ENCODE measurements at places on chromosomes 1 and 21. TPM values are rescaled to one million over a fixed set of nuclear protein-coding genes. Genes with fewer than 3 reads are reported as not detected.

GRCh38 chr1:201155354-201155753, 1.1 kb upstream of the TMEM9 start:
- no peak for DNase-seq

- DNase-seq: no peak
These were observed 54.5 kb upstream of the LHX8 start for GRCh38 chr1:75079538-75080290.

DNA sequence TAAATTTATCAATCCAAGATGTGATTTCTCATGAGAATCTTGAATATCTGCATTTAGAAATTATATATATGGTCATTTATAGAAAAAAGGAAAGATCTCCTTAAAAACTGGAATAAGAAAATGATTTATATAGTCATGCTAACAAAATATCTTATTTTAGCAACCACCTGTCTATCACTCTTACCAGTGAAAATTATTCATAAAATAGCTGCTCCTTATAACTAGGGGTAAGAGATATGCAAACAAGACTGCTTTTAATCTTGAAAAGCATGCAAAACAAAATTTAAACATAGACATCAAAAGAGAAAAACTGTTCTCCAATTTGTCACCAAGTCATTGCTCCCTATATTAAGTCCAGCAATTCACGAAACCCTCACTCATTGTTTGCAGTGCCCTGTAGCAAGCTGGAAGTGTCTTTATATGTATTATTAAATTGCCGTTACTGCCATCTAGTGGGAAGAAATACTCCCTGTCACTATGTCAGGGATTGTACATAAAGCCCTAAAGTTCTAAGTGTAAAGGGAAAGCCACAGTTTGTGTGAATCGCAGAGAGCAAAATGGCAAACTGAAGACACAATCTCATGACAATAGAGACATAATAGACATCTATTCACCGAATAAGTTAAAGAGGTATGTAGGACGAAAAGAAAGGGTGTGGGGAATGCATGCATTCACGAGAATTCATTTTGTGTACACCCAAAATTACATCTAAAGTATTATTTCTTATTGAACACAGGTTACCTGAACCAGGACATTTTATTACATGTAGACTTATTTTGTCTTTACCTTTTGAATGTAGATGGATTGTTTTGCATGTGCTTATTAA, 600.5 kb downstream of the USP25 start:
- DNase-seq: peak; percentile 60

DNA sequence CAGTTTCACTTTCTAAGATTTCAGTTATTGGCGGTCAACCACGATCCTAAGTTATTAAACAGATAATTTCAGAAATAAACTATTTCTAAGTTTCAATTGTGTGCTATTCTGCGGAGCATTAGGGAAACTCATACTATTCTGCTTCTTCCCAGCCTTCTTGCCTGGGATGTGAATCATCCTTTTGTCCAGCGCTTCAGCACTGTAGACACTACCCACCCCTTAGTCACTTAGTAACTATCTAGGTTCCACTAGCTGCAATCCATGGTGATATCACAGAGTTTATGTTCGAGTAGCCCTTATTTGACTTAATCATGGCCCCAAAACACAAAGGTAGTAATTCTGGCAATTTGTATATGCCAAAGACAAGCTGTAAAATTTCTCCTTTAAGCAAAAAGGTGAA, 279.9 kb upstream of the ADAMTS5 start:
- no peak for DNase-seq

GRCh38 chr1:203564024-203564423, 62.6 kb upstream of the ATP2B4 start:
- DNase-seq: no peak

DNA sequence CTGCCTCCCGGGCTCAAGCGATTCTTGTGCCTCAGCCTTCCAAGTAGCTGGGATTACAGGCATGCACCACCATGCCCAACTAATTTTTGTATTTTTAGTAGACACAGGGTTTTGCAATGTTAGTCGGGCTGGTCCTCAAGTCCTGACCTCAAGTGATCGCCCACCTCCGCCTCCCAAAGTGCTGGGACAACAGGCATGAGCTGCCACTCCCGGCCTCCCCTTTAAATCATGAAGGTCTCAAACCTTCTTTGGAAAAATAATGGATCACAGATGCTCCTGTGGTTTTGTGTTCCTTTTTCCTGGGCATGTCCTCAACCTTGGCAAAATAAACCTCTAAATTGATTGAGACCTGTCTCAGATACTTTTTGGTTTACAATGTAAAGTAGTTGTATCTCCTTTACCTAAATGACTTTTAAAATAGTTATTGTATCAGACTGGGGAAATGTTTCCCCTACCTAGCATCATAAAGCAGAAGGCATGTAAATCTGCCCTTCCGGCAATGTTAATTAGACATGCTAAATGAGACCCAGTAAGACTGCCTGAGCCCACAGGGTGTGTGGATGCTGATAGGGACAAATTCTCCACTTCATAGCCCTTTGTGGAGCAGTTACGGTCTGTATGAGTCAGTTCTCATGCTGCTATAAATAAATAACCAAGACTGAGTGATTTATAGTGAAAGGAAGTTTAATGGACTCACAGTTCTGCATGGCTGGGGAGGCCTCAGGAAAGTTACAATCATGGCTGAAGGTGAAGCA, 27.8 kb downstream of the CBR1 start:
- no peak for DNase-seq

DNA sequence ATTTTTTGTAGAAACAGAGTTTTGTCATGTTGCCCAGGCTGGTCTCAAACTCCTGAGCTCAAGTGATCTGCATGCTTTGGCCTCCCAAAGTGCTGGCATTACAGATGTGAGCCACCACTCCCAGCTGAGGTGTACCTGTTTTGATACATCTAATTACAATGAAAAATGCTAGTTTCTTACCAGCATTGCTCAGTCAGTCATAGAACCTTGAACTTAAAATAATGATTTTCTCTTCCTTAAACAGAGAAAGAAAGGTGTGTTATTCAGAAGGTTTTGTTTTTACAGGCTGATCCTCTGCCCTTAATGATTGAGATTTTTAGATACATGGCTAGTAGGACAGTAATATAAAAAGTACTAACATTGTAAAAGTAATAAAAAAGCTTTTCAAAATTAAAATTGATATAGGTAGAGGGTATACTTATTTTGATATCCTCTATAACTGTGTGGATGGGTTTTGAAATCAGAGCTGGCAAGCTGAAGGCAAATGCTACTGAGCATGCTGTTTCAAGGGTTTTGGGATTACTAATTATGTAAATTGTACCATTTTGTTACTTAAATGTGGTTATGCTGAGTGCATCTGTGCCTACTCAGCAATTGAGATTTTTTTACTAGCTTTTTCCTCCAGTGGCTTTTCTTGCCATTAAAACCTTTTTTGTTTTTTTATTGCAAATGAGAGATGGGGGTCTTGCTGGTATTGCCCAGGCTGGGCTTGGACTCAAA, 16.1 kb downstream of the PRRC2C start:
- DNase-seq: no peak

DNA sequence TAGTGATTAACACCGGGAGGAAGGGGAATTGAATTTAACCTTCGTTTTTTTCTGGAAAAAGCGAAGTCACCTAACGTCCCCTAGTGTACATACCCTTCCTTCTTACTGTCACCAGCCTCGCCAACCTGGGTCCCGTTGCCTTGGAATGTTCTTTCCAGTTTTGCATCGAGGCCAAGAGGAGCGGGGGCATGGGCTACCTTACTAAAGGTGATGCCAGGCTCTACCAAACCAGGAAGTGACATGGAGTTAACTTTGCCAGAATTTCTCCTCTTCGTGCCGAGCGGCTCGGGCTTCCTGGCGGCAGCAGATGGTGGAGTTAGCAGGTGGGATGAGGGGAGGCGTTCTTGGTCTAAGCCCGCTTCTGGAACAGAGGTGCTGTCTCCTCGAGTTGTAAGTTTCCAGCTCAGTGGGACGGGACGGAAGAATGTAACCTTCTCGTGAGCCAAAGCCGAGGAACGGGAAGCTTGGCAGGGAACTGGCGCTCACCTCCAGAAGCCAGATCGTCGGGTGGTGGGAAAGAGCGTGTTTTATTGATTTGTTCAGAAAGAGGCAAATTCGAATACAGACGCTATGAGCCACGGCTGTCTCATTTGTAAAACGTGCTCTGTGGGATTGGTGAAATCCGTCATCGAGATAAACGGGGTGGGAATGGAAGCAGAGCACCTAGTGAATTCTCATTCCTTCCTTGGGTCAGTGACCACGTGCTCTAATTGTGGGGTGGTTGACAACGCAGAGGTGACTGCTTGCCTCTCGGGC, 486 bp downstream of the NIPAL3 start:
- no peak for DNase-seq

GRCh38 chr1:31571340-31572295, 4.7 kb upstream of the TINAGL1 start:
- DNase-seq: no peak

- DNase-seq: no peak
These were observed 69.4 kb downstream of the ZNF648 start for GRCh38 chr1:181992072-181992471.

GRCh38 chr1:228846952-228847351, 111.7 kb downstream of the RHOU start:
- no peak for DNase-seq

DNA sequence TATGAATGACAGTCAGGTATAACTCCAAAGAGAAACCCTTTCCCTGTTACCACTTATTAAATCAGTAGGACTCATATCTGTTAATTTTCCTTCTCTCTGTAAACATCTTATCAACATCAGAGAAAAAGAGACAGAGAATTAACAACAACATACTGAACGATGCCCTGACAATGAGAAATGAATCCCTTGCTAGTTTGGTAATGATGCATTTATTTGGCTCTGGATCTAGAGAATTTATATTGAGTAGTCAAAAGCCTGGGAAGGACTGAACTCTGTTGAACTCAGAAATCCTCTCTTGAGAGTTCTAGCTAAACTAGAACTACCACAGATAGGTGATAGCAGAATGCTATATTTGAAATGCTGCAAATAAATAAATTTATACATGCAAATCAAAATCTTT, 325.6 kb downstream of the DISC1 start:
- no peak for DNase-seq

The SLFNL1 gene
- 0.09 TPM for total RNA-seq

The UBXN11 gene
- 12.5 TPM for total RNA-seq

The HPDL gene
- total RNA-seq: 78.2 TPM

The ELAVL4 gene
- not detected for total RNA-seq

The CD1E gene
- total RNA-seq: not detected

The ZNF683 gene
- not detected for total RNA-seq

The PROK1 gene
- not detected for total RNA-seq

The IVL gene
- total RNA-seq: not detected
